GM12891 (cell line): ENCODE measurements at places on chromosomes 2 and 18.

DNA sequence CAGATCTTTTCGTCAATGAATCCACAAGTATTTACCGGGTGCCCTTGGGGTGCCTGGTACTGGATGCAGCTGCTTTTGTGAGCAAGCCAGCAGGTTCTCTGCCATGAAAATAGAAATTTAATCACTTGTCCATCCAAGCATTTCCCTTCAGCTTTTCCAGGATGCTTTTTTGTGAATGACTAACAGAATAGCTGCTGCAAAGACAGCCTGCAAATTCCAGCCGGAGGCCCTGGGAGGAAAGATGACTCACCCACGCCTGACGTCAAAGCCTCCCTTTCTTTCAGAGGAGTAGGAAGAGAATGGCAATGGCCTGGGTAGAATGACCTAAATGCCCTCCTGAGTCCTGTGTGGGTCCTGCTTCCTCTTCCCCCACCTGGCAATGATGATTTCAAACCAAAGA, 111.9 kb downstream of the AP1S3 start:
- DNase-seq = no peak

DNA sequence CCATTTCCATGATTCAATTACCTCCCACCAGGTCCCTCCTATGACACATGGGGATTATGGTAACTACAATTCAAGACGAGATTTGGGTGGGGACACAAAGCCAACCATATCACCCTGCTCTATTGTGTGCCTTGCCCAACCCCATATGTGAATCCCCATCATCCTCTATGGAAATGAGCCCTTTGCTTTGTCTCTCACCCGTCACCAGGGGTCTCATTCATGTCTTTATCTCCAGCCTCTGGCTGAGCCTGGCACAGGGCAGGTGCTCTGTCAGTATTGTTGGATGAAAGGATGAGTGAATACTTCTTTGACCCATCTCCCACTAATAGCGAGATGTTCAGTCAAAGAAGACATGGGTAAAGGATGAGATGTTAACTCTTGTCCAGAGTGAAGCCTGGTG, 116.6 kb upstream of the LGALSL start:
- DNase-seq = no peak

- no peak for DNase-seq
Measured at GRCh38 chr18:2589345-2590068, 18.1 kb downstream of the NDC80 start.

DNA sequence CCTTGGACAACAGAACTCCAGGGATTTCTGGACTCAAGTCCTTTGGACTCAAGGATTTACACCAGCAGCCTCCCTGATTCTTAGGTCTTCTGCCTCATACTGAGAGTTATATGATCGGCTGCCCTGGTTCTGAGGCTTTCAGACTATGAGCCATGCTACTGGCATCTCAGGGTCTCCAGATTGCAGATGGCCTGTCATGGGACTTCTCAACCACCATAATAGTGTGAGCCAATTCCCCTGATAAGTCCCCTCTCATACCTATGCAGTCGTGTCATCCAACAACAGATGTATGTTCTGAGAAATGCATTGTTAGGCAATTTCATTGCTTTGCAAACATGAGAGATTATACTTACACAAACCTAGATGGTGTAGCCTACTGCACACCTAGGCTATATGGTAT, 61.4 kb upstream of the MSTN start:
- DNase-seq = no peak

DNA sequence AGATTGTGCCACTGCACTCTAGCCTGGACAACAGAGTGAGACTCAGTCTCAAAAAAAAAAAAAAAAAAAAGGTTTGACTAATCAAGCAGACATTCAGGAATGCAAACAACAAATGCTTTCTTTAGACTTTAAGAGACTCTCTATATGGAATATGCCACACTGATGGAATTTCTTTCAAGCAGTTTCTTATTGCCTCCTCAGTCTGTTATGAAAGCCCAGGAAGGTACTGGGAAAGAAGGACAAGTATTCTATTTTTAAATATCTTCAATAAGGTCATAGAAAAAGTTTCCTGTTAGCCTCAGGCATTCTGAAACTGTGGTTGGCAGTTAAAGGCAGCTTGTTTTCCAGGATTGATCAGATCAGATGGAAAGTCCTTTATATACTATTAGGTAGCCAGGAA, 241.6 kb downstream of the PIK3C3 start:
- no peak for DNase-seq

DNA sequence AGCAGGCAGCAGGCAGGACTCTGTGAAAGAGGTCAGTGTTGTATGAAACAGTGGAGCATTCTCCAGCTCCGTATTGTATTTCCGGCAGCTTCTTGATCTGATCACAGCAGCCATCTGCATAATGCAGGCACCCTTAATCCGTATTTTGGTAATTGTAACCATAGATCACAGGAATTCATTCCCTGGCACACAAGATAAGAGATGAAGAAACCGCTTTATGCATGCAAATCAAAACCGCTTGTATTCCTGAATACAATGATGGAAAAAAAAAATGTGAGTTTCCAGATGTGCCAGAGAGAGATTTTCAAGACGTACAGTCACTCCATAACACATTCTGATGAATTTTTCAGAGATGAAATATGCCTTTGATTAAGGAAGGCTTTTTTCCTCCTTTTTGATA, 221.3 kb downstream of the ACKR3 start:
- no peak for DNase-seq

GRCh38 chr2:55862673-55863390, 60.8 kb downstream of the EFEMP1 start:
- no peak for DNase-seq

DNA sequence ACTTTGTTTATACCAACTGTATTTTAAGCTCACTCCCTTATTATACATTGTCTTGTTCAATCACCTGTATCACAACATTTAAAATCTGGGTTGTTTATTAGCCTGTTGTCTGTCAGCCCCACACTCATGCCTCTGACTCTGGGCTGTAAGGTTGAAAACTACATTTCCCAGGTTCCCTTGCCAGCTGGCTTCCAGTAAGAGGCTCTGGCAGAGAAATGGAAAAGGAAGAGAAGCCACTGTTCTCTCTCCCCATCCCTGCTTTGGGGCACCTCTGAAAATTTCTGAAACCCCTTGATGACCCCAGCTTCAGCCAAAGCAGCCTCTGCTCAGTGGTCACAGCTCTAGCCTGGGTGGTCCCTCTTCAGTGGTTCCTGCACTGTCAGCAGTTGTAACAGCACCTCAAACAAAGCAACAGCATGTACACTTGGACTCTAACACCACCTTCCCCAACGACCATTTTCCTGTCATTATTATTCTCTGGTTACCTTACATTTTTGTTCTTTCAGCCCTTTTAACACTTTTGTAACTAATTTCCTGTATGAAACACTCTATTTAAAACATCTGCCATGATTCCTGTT, 108.9 kb upstream of the LGALSL start:
- no peak for DNase-seq

DNA sequence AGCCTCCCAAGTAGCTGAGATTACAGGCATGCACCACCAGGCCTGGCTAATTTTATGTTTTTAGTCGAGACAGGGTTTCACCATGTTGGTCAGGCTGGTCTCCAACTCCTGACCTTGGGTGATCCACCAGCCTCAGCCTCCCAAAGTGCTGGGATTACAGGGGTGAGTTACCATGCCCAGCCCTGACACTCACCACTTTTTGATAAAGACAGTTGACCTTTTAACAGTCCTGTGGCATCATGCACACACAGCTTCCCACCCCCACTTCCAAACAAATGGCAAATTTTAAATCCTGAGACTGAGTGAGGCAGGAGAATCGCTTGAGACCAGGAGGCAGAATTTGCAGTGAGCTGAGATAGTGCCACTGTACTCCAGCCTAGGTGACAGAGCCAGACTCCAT, 6.2 kb upstream of the DNAJB2 start:
- DNase-seq = no peak

DNA sequence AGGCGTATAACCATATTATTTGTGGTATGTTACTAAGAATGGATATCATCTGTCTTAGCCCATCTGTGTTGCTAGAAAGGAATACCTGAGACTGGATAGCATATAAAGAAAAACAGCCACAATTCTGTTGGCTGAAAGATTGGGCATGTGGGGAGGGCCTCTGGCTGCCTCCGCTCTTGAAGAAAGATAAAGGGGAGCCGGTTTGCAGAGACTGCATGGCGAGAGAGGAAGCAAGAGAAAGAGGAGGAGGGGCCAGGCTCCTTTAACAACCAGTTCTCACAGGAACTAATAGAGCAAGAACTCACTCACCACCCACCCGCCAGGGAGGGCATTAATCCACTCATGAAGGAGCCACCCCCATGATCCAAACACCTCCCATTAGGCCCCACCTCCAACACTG, 29.2 kb upstream of the UXS1 start:
- no peak for DNase-seq

- no peak for DNase-seq
Measured at GRCh38 chr2:1648241-1649102, 95.8 kb downstream of the PXDN start.
